ENCODE measurements at places on chromosomes 6 and 20.

DNA sequence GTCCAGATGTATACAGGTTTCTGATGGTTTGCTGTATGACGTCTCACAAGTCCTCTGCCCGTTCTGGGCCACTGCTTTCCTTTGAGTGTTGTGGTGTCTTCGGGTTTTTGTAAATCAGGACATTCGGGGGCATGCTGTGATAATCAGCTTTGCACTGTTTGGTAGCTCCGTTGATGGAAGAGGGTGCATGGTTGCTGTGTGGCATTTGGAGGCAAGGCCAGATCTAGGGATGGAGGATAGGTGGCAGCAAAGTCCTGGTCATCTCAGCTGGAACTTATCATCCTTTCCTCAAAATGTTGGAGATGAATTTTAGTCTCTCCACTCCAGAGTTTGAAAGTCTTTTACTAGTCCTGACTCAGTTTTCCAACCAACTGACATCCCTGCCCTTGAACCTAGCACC lies 91.0 kb downstream of the SCP2D1 start:
- DNase-seq, result no peak

DNA sequence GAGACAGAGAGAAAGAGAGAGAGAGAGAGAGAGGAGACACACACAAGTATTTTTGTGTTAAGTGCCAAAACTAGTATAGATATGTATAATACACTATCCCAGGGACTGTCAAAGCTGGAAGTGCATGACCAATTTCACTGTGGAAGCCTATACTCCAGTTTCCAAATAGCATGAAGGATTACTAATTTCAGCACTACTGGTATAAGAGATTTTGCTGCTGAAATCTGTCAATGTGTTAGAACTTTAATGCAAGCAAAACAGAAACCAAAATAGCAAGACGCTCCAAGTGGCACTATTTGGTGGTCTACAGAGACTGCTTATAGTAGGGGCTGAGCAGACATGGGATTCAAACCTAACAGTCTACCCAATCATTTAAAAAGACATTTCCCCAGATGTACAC lies 284.8 kb downstream of the BTBD9 start:
- no peak for DNase-seq

GRCh38 chr20:14561741-14562221 lies 224.4 kb upstream of the FLRT3 start:
- peak; percentile 19 for DNase-seq

DNA sequence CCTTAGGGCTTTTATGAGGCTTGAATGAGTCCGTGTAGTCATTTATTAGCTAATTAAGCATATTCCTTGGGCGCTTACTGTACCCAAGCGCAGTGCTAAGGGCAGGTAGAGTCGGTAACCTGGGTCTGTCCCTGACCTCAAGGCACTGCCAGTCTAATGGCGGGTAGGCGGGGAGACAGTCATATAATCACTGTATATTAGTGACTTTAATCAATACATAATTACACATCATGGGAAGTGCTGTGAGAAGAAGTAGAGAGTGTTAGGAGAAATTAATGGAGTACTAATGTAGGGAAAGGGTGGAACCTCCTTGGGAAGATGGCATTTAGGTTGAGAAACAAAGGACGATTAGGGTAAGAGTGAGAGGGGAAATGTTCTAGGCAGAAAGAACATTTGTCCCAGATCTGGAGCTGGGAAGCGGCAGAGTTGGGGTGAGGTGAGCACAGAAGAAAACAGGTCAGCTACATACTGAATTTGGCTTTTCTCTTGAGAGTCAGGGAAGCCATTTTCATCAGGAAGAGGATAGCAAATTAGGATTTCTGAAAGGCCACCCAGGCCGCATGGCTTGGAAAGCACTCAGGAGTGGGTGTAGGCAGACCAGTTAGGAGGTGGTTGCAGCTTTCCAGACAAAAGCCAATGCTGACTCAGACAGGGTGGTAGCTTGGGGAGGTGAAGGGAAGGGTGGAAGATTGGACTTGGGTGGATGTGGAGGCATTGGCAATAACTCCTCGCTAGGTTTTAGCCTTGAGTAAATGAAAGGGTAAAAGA lies 954 bp upstream of the BLCAP start:
- no peak for DNase-seq

DNA sequence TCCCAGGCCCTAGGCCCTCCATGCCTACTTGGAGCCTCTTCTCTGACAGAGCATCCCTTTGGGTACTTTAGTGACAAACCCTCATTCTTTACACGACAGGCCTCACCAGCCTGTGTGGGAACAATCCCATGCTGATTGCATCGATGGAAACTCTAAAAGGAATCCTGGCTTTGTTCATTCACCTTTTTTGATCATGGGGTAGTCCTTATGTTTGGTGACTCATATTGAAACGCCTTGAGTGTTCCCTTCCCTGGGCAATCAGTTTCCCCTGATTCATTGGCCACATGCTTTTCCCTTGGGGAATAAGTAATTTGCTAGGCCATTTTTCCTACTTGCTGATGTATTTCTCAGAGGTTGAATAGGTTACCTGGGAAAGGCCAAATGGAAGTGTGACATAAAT lies 14.7 kb upstream of the TNFAIP3 start:
- DNase-seq, result no peak

GRCh38 chr20:33658510-33658909 lies 3.6 kb upstream of the C20orf144 start:
- no peak for DNase-seq

DNA sequence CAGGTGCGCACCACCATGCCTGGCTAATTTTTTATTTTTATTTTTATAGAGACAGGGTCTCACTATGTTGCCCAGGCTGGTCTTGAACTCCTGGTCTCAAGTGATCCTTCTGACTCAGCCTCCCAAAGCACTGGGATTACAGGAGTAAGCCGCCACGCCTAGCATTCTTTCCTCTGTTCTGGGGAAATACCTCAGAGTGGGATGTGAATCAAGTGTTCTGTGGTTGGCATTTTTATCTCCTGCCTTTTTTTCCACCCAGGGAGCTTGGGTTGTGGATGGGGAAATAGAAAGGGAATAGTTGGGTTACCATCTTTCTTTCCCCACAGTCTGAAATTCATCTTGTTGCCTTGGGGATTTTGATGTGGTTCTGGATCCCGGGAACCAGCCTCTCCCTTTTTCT lies 24.1 kb downstream of the TFAP2C start:
- no peak for DNase-seq

GRCh38 chr6:116139917-116140316 lies 14.0 kb upstream of the COL10A1 start:
- no peak for DNase-seq

- DNase-seq, result no peak
Observed at GRCh38 chr6:161829291-161829729, 555.4 kb upstream of the AGPAT4 start.

DNA sequence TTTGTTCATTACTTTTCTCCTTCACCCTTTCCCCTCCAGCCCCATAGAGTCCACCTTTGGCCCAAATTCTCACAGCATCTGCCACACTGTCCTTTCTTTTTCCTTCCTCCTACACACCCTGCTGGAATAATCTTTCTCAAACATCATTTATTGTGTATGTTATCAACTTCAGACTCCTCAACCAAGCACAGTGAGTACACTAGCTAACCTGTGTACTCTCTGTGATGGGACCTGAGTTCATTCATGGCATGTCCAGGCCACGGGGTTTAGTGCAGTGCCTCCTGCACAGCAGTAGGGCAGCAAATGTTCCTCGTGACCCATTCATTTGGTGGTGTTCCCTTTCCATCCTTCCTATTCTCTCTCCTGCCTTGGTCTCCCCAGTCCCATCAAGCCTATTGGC lies 7.1 kb upstream of the ARMC12 start:
- no peak for DNase-seq

DNA sequence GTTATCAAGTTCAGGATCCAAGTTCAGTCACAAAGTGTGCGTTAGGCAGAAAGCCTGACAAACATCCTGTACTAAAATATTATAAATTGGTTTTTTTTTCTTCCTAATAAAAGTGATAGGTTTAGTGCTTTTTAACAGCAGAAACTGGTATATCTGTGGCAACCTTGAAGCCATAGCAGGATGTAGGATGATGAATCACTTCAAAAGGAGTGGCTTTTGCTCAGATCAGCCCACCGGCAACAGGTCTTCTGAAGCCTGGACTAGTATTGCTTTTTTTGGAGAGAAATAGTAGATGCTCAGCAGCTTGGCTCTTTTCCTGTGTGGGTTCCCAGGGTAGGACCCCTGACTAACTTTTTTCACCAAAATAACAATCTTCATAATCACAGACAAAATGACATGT lies 190.8 kb downstream of the EPM2A start:
- DNase-seq, result no peak

DNA sequence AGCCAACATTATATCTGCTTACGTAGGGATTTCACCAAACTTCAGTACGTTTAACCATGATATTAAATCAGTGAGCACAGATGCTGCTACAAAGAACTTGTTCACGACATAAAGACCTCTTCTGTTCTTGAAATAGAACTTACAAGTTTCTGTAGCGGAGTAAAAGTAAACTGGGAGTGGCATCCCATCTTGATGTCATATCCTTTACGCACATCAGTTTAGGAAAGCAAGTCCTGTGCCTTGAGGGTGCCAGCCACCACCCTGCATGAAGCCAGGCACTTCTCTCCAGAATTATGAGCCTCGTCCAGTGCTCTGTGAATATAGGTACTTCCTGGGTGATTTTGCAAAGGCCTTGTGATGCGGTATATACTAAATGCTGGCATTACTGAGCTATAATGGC lies 122.6 kb downstream of the BTBD3 start:
- DNase-seq, result no peak

GRCh38 chr6:80227545-80228105 lies 121.2 kb downstream of the BCKDHB start:
- DNase-seq, result peak; percentile 8

DNA sequence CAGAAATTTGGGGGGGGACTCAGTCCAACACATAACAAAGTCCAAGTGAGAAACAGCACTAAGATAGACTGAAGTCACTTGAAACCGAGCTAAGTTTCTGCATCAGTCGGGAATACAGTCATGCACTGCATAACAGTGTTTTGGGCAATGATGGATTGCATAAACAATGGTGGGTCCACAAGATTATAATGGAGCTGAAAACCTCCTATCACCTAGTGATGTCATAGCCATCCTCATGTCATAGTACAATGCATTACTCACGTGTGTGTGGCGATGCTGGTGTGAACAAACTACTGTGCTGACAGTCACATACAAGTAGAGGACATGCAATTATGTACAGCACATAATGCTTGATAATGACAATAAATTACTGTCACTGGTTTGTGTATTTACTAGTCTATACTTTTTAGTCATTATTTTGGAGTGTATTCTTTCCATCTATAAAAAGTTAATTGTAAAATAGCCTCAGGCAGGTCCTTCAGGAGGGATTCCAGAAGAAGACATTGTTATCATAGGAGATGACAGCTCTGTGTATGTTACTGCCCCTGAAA lies 154.5 kb upstream of the ECI2 start:
- DNase-seq, result no peak

- no peak for DNase-seq
Observed at GRCh38 chr6:150345781-150346180, 23.0 kb upstream of the IYD start.

GRCh38 chr6:37232430-37233017 lies 25.0 kb upstream of the TBC1D22B start:
- DNase-seq, result no peak

GRCh38 chr6:123575188-123575587 lies 61.6 kb downstream of the TRDN start:
- no peak for DNase-seq

DNA sequence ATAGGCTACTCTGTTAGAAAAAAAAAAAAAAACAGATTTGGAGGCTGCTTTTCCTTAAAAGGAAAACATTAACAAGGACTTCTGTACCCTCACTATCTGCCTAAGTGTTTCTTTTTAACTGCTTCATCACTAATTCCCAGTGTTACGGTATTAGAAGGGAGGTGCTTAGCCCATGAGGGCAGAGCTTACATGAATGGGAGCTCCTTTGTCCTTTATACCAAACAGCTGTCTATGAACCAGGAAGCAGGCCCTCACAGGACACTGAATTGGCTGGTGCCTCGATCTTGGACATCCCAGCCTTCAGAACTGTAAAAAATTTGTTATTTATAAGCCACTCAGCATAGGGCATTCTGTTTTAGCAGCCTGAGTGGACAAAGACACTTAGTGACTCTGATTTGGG lies 215.6 kb upstream of the NRSN1 start:
- DNase-seq, result no peak

DNA sequence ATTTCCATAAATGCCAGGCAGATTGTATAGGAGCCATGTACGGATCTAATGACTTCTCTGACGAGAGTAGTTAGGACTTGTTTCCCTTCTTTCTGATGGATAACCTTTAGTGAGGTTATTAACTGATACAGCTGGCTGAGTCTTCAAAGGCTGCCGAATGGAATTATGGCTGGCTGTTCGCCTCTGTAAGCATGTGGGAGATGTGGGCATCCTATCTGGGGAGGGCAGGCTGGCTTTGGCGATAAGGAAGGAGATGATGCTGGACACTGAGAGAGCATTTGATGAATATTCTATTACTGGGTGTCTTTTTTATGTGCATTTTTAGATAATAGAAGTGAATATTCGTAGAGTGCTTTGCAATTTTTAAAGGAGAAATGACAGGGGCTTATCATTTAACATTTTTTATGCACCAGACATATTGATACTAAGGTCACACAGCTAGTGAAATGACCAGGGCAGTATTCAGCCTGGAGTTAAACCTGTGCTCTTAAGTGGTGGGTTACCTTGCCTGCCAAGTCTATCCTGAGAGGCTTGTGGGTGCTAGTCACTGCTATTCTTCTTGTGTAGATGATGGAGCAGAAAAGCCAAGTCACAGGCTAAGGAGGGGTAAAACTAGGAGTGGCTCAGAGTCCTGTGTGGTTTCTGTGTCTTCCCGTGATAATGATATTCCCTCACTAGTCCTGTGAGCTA lies 3.1 kb downstream of the PBOV1 start:
- no peak for DNase-seq

- peak; percentile 58 for DNase-seq
Observed at GRCh38 chr6:35294308-35294945, 3.2 kb upstream of the DEF6 start.

DNA sequence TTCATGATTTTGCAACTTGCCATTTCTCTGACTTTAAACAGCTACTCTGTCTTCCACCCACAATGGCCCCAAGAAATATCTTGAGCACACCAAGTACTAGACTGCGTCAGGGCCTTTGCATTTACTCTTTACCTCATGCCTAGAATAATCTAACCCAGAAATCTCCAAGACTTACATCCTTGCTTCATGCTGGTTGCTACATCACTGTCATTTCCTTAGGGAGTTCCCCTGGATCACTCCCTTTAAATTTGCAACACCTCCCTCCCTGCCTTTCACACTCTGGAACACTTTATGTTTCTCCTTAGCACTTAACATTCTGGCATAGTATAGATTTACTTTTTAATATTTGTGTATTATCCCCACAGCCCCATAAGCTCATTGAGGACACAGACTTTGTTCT lies 4.9 kb upstream of the ELOVL5 start:
- DNase-seq, result no peak

- no peak for DNase-seq
Observed at GRCh38 chr20:43459022-43459942, 1.6 kb downstream of the SRSF6 start.

GRCh38 chr6:28089054-28089453 lies 8.7 kb downstream of the ZNF165 start:
- no peak for DNase-seq

DNA sequence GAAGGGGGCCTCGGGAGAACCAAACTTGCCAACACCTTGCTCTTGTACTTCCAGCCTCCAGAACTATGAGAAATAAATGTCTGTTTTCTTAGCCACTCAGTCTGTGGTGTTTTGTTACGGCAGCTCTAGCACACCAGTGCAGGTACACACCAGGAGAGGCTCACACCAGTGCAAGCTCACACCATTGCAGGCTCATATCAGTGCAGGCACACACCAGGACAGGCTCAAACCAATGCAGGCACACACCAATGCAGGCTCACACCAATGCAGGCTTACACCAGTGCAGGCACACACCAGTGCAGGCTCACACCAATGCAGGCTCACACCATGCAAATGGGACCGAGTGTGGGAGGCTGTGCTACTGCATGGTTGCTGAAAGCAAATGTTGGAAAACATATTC lies 4.9 kb upstream of the CTCFL start:
- DNase-seq, result no peak
